ENCODE measurements at places on chromosomes 5 and 9.

- no peak for DNase-seq
These were observed 27.1 kb downstream of the UBE2QL1 start for GRCh38 chr5:6475626-6476312.

DNA sequence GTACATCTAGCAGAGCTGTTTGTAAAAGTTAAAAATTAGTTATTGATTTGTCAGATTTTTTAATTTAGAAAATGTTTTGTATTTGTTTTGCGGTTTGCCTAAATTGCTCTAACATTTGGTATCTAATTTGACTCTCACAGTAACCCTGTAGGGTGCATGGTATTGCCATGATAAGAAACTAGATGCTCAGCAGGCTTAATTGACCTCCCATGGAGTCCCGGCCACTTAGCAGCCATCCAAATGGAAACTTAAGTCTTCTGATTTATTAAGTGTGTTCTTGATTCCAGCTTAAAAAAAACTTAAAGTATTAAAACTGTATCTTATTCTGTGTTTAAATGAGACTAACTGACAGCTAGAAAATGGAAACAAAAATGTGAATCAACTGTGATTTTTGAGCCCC is 54.5 kb downstream of the CAST start:
- DNase-seq: no peak

- DNase-seq: no peak
These were observed 8.4 kb upstream of the RGS3 start for GRCh38 chr9:113454914-113455761.

DNA sequence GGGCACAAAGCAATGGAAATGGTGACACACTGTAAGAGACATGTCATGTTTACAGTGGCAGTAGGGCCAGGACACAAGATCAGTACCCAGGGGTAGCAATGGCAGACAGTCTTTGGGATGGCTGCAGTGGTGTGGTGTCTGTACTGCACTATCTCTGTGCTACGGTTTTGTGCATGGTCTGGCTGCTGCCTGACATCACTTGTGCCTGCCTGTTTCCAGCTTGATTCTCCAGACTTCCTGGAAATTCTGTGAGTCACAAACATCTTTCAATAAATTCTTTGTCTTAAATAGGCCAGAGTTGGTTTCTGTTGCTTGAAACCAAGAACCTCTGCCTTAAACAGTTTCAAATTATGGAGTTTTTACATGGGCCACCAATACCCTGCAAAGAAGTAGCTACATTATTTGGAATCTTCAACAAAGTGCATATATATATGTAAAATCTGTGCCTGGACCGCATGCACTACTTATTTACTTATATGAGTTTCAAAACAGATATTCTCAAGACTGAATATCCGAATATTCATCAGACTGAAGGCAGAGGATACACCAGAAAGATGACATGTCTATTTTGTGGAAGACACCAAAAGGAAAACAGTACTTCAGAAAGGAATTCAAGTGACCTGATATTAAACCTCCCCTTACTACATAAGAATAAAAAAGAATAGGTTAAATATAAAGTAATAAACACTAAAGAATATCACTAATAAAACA is 188.1 kb downstream of the RFX3 start:
- peak; percentile 2 for DNase-seq

DNA sequence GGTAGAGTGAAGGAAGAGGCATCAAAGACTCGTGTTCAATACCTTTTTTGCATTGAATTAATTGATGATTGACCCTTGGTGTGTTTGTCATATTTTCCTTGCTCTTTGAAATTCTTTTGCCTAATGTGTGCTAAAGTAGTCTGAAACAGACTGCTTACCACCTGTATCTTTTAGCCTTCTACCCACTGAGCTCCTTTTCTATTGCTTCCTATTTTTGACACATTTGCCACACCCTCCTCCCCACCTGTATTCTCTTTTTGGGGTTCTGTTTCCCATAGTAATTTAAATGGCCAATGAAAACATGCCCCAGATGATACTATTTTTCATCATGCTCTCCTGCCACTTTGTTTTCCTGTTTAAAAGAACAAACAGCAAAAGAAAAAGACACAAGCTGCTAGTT is 78.5 kb downstream of the ZCCHC7 start:
- no peak for DNase-seq

Measured in SK-N-SH (cell line).